Activated CD8-positive, alpha-beta memory T cell treated with anti-CD3 and anti-CD28 coated beads, Interleukin-2, amount 50 U/mL, for 48 hours (primary cell): ENCODE measurements at places on chromosomes 12 and 14.

DNA sequence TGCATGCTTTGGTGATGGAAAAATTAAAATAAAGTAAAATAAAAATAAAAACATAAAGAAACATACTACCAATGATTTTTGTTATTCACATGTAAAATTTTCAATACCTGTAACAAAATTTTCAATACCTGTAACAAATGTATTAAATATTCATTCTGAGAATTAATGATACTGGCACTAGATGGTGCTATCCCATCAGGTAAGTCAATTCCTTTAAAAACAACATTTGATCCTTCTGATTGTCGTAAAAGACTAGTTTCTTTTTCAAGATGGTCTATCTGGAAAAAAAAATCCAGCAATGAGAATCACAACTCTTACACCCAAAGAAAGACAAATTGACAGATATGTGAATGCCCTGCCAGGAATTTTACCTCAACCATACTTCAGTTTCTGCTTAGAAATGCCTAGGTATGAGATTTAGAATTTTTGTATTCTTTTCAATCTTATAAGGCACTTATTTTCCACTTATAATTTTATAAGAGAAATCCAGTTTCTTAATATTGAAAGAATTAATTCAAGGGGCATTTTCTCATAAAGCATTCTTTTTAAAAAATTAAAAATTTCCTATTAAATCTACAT, 30.7 kb downstream of the CEP290 start:
- no peak for DNase-seq

DNA sequence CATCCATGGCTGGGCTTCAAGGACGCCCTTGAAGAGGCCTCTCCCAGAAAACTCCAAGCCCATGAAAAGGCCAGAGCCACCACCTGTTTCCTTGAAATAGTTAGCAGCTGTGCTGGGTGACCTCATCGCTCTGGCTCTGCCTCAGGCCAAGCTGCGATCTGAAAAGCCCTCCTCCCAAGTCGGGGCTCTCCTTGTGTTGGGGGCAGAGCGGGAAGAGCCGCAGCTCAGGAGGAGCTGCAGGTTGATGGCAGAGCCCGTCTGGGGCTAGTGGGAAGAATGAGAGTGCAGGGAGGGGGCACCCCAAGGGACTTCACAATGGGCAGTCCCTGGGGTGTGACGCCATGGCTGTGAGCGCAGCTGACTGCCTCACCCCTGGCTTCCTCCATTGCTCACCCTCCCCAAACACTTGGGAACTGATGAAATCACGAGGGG, 50.0 kb upstream of the STON2 start:
- DNase-seq = no peak

DNA sequence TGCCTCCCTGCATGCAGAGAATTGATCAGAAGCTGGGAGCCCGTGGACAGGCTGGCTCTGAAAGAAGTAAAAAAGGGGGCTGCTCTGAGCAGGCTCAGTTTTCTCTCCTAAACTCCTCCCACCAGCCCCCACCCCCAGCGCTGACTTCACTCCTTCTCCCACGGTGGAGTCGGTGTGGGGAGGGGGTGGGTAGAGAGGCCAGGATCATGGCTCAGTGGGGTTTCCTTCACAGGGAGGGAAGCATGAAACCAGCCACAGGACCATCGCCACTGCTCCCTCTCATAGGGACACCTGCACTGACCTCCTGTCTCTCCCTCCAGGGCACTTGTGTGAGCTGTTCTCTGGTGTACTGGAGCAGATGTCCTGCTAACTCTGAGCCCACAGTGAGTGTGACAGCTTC, 78.9 kb downstream of the STAB2 start:
- no peak for DNase-seq

DNA sequence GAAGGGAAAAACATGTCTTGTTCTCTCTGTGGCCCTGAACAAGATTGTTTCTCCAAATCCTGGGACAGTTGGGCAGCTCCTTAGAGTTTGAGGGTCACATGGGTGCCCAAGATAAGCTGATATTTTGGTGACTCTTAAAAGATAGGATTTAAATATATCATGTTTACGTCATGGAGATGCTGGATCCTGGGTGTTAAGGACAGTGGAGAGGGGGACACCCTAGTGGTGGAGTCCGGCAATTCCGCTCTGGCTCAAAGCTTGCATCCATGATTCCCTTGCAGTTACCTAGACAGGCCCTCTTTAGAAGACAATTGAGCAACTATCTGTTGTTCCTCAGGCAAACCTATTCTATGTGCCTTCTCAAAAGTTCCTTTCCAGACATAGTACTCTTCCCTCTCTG, 101.8 kb downstream of the CMKLR1 start:
- DNase-seq = no peak

- DNase-seq = no peak
Observed at GRCh38 chr14:70995671-70996070, 88.4 kb downstream of the PCNX1 start.

GRCh38 chr12:121279071-121279375, 17.5 kb downstream of the CAMKK2 start:
- DNase-seq = no peak

GRCh38 chr12:65632131-65632855, 192.0 kb upstream of the HMGA2 start:
- no peak for DNase-seq

DNA sequence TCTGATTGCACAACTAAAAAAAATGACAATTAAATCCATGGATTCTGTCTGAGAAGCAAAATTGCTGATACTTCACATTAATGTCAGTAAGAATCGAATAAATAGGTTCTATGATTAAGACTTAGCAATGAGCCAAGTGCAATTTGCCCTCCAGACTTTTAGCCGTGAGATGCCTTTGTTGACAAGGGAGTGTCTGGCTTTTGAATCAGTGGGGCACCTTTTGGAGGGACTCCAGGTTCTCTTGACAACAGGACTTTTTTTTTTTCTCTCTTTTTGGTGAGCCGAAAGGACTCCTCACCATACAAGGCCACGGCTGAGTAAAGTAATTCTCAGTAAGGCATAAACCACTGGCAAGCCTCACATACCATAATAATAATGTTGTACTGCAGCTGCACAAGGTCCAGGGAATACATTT, 4.7 kb upstream of the MDM1 start:
- no peak for DNase-seq

GRCh38 chr12:98935847-98936246, 290.8 kb downstream of the APAF1 start:
- DNase-seq = no peak

DNA sequence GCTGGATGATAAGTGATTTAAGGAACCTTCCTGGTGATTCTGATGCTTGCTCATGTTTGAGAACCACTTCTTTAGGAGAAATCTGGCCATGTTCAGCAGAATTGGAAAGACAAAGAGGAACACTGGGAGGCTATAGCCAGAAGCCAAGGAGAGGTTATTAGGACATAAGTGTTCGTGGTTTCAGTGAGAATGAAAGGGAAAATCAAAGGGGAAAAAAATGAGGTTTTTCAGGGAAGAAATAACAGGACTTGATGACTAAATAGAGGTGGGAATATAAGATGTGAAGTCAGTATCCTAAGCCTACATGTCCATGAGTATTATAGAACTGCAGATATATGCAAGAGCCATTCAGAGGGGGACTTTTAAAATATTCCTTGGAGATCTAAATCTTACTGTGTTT, 95.6 kb downstream of the DAAM1 start:
- no peak for DNase-seq

DNA sequence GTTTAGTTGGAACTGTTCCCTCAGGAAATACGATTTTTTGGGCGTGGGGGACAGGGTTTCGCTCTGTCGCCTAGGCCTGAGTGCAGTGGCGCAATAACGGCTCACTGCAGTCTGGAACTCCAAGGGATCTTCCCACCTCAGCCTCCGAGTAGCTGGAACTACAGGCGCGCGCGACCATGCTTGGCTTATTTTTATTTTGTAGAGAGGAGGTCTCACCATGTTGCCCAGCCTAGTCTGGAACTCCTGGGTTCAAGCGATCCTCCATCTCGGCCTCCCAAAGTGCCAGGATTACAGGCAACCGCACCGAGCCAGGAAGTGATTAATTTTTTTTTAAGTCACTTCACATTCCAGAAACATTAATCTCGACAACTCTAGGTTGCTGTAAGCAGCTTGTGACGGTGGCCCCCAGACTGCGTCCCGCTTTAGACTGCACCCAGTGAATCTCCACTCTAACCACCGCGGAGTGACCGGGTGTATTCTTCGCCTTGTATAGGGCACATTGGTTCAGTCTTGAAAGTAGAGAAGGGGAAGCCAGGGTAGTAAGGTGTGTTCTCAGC, 830 bp upstream of the MIS18BP1 start:
- peak; percentile 56 for DNase-seq

GRCh38 chr12:75831402-75831801, 200.2 kb downstream of the PHLDA1 start:
- DNase-seq = no peak

DNA sequence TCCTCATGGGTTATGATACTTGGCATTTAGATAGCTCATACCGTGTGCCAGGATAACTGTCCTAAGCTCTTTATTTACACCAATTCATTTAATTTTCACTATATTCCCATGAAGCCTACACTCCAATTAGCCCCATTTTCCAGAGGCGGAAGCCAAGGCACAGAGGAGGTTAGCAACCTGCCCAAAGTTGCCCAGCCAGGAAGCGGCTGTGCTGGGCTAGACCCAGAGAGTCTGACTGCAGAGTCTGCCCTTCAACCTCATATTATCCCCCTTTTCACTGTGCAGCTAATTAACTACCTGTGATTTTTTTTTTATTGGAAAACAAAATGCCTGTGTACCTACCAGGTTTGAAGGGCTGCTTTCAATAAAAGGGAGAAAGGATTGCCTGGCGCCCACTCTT, 2.5 kb downstream of the RFLNA start:
- no peak for DNase-seq

DNA sequence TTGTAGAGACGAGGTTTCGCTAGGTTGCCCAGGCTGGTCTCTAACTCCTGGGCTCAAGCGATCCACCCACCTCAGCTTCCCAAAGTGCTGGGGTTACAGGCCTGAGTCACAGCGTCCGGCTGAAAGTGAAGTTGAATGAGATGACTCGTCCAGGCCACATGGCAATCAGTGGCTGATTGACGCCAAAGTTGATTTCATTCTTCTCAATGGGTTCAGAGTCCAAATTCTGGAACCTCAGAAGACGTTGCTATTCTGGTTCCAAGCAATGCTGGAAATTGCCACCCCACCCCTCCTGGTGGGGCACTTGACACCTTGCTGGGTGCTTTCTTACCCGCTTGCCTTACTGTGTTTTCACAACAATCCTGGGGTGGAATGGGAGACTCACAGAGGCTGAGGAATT, 14.9 kb downstream of the ABCB9 start:
- DNase-seq = no peak

GRCh38 chr12:45570501-45570900, 159.0 kb upstream of the ARID2 start:
- DNase-seq = no peak

DNA sequence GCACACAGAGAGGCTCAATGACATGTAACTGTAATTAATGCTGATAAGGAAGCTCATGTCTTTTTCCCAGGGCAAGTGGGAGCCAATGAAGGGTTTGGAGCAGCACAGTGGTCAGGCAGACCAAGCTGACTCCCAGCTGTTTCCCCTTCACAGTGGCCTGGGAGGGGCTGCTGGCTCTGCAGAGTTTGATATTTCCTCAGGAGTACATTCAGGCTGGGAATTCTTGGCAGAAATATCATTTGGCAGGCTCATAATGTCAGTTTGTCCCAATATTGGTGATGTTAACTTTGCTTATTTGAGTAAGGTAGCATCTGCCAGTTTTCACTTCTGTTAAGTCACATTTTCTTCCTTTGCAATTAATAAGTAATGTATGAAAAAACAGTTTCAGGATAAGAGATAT, 247.0 kb downstream of the EMP1 start:
- DNase-seq = no peak

DNA sequence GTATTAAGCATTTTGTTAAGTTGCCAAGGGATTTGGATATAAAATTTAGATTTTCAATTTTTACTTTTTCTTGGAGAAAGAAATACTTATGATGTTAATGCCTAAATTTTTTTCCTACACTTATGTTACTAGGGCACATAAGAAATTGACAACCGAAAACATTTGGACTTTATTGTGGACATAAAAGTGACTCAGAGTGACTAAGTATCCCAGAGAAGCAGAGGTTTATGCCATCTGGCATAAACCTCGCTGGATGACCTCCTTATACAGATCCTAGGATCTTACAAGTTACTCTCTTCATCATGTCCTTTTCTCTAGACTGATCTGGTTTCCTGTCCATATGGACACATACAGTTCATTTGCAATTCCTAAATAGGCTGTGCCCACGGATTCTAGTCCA, 89.8 kb downstream of the RERG start:
- no peak for DNase-seq

- DNase-seq = no peak
Observed at GRCh38 chr12:109902891-109903418, 2.9 kb downstream of the TCHP start.

- DNase-seq = no peak
Observed at GRCh38 chr12:38113991-38114390, 202.6 kb upstream of the ALG10B start.

DNA sequence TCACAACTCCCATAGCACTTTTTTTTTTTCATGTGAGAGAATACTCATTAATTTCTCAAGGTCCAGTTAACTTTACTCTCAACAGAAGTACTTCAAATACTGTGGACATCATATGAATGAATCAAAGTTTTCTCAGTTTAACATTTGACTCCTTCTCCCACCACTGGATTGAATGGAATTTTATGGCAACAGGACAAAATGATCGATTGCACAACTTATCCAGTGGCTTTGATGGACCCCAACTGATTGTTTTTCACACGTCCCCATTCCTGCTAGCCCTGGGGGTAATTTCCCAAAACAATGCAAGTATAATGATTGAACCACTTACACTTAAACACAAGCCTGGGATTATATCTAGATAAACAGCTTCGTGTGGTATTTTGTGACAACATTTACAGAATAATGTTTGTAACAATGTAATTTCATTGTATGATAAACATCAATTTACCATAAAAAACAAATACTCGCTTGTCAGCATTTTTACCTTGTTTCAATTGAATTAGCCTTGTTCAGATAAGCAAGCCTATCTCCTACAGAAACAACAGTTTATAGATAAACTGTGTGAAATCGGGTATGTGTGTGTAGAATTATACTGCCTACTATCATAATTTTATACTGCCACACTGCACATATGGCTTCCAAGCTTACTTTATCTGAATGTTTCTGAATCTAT, 60.9 kb downstream of the SOX5 start:
- no peak for DNase-seq

- no peak for DNase-seq
Observed at GRCh38 chr12:95201056-95201670, 16.1 kb downstream of the FGD6 start.

- no peak for DNase-seq
Observed at GRCh38 chr14:56895154-56895553, 84.9 kb upstream of the OTX2 start.

DNA sequence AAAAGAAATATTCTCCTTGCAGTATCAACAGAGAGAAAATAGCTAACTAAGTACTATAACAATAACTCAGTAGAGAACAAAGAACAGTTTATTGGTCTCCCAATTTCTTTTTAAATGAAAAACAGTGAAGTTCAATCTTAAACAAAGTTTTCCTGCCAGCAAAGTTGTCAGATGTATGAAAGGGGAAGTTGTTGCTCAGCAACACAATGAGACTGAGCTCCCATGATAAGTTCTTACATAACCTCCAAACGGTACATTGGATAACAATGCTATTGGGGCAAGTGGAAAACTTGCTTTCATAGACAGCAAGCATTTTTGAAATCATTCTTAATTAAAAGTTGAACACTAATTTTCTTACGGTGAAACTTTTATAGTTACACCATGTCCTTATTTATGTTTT, 94.9 kb downstream of the ALG10B start:
- DNase-seq = no peak

GRCh38 chr12:52585066-52585465, 11.4 kb upstream of the KRT74 start:
- peak; percentile 29 for DNase-seq

GRCh38 chr12:45355730-45356129, 139.8 kb downstream of the ANO6 start:
- DNase-seq = no peak
